ENCODE measurements at places on chromosomes 1 and 21.

- DNase-seq: no peak
Measured at GRCh38 chr1:156957634-156958033, 37.2 kb downstream of the LRRC71 start.

- DNase-seq: no peak
Measured at GRCh38 chr21:43958364-43959158, 53.5 kb upstream of the TRAPPC10 start.

DNA sequence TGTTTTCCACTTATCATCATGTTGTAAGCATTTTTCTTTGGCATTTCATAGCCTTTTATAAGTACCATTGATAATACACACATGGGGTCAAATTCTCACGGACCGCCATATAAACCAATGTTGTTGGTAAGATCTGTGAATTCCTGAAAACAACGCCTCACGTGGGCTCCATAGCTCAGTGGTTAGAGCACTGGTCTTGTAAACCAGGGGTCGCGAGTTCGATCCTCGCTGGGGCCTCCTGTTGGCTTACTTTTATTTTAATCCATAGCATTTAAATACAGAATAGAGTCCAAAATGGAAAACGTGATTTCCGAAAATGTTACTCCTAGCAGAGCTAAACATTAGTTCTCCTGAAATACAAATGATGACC lies 83.1 kb downstream of the HHIPL2 start:
- peak; percentile 28 for DNase-seq

GRCh38 chr1:54377040-54377691 lies 29.0 kb downstream of the SSBP3 start:
- no peak for DNase-seq

GRCh38 chr1:2136386-2137235 lies 58.0 kb downstream of the FAAP20 start:
- no peak for DNase-seq

- DNase-seq: no peak
Measured at GRCh38 chr1:5915587-5916571, 76.3 kb downstream of the NPHP4 start.

GRCh38 chr1:11787251-11787803 lies 18.4 kb downstream of the MTHFR start:
- no peak for DNase-seq

DNA sequence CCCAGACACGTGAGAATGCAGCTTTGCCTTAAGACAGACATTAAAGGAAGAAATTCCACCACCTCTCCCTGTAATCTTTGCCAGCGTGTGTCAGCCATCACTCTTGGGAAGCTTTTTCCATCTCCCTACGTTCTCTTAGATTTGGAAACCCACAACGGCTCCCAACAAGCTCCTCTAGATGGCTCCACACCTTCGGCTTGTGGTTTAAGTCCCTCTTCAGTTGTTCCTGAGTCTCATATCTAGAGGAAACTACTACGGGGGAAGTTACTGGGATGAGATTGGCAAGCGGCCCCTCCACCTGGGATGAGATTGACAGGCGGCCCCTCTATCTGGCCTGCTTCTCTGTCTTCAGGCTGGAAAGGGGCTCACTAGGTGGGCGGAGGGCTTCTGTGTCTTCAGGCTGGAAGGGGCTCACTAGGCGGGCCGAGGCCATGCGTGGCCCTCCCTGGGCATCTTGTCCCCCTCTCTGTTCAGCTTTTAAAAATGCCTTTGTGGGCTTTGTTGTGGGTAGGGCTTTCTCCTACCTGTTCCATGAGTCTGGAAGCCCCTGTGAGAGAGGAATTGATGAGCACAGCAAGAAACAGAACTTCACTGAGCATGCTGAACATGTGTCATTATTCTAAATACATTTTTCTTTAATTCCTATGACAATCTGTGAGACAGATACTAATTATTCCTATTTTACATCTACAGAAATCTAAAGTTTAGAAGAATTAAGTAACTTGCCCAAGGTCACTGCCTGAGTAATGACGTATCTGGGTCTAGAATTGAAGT lies 670.5 kb downstream of the KIF26B start:
- DNase-seq: no peak

DNA sequence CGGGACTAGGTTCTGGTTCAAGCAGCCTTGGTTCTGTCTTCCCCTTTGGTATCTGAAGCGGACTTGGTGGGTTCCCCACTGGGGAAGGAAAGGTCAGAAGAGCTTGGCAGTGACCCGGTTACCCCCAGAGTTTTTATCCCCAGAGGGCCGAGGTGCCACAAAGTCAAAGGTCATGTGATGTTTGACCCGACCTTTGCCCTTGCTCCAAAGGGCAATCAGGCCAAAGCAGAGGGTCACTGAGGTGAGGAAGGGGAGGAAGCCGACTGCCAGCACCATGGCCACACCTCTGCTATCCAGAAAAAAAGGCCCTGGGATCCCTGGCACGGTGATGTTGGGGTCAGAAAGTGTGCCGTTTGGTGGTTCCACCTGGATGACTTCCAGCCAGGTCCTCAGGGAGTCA lies 4.4 kb downstream of the LINGO4 start:
- no peak for DNase-seq

- no peak for DNase-seq
Measured at GRCh38 chr1:66938613-66939012, 13.8 kb downstream of the MIER1 start.

DNA sequence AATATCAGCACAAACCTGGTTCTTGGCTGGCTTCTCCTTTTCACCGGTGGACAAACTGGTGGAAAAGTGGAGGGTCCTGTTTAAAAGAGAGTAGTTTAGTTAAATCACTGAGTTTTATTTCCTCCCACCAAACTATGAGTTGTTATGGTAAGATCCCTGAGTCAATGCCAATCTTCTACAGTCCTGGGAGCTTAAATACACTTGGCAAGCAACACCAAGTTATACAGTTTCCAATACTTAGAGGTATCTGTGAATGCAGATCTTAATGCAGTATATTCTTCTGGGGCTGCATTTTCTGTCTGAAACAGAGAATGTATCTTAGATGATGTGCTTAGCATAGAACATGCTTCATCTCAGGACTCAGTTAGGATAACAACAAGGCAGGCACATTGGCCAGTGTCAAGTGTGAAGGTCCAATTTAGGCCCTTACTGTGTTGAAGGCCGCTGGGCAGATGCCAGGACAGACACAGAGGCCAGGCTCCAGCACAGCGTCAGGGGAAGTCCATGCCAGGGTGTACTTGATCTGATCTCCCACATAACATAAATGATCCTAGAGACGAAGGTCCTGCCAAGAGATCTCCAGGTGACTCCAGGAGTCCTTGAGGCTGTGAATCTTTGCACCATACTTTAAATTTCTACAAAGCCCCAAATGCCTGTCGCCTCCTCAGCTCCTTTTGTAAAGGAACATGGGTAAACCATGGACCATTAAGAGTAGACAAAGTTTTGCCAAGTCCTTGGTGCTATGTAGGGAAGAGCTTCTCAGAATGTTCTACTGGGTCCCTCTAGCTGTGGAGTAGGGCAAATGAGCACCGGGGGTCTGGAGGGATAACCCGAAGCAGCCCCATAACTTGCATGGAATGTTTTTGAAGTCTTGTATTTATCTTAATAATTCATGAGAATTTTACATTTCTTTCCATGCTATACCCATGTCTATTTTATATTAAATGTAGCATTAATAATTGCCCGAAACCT lies 76.8 kb downstream of the KCNJ15 start:
- no peak for DNase-seq

DNA sequence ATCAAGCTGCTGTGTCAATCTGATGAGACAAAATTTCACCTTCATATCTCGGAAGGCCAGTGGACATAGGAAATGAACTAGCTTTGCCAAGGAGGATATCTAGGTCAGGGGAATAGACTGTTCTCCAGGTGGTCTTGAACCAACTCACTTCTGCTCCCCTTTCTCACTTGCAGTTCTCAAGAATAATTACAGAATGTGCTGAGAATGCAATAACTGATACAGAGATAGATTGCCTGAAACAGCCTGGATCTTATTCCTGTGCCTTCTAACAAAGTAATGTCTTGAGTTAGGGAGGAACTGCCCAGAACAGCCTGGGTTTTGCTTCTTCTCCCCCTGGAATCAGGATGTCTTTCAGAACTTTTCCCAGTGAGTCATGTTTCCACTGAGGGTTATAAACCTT lies 636.7 kb downstream of the KCNT2 start:
- DNase-seq: no peak

- DNase-seq: no peak
Measured at GRCh38 chr1:240508950-240509349, 103.0 kb downstream of the GREM2 start.

- peak; percentile 45 for DNase-seq
Measured at GRCh38 chr1:232805269-232806185, at the start of gene MAP10. MAP10 (plus strand) TSS chr1:232805416; CDS start chr1:232805450, 34 bp downstream.

GRCh38 chr1:83130886-83131691 lies 867.8 kb downstream of the TTLL7 start:
- DNase-seq: no peak

DNA sequence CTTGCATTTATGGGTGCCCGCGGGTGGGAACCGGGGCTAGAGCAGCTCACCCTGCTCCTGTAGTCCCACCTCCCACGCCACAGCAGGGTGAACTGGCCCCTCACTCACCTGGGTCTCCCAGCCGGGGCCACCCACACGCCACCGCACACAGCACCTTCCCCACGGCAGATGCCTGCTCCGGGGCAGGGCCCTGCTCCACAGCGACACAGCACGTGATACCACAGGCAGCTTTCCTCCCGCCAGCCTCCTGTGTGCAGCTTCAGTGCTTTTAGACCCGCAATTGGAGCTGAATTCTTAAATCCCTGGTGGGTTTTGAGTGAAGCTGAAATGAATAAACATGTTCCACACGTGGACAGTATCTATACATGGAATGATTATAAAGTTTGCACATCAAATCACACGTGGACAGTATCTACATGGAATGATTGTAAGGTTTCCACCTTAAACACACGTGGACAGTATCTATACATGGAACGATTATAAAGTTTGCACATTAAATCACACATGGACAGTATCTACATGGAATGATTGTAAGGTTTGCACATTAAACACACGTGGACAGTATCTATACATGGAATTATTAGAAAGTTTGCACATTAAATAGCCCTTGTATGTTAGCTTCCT lies 93.1 kb upstream of the COL6A1 start:
- no peak for DNase-seq

- DNase-seq: no peak
Measured at GRCh38 chr1:221473411-221473810, 268.5 kb downstream of the DUSP10 start.

DNA sequence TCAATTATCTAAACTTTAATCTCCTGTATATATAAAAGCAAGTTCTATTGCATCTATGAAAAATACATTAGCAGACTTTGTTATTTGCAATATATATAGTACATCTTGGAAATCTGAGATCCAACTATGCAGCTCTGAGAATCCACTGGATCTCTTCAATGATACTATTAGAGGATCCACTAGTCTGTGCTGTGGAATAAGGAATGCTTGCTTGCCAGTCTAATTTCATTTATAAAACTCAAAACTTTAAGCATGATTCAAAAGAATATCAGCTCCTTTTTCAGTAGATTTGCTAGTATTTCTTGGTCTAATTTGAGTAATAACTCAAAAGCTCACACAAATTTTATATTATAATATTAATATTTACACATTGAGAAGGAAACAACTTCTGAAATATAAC lies 115.1 kb downstream of the SPATA6 start:
- no peak for DNase-seq

- no peak for DNase-seq
Measured at GRCh38 chr1:119438761-119439160, 23.8 kb downstream of the HSD3B2 start.

GRCh38 chr1:107941531-107941930 lies 23.4 kb downstream of the VAV3 start:
- no peak for DNase-seq

DNA sequence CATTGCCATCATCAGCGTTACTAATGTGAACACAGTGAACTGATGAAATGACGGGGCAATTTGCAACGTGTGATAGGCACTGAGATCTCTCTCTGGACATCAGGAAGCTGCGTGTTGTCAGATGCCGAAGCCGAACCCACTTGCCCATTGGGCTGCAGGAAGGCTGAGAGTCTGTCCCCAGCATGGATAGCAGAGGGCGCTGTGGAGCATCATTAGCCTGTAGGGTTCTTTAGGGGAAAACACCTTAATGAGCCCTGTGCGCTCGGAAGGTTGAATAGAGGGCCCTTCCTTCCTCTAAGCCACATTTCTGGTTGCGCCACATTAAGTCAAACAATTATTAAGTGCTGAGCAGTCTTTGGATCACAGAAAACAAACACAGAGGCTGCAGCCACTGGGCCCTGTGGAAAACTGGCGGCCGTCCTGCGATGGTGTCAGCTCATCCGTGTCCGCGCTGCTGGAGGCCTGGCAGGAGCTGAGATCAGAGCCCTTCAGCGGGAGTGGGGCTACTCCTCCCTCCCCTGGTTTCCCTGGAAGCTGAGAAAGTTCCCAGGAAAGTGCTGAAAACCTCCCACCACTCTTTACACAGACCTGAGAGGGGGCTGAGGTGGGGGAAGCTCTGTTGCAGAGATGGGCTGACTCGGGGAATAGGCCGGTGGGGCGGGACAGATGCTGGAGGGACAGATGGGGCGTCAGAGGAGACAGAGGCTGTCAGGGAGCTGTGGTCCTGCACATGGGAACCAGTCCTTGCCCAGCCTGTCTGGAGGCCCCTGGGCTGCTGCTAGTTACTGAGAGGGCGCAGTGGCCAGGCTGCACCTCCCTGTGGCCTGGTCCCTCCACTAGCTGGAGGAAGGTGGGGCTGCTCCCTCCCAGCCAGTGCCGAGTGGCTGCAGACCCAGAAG lies 12.7 kb downstream of the TFF2 start:
- DNase-seq: peak; percentile 77

- DNase-seq: no peak
Measured at GRCh38 chr1:3244025-3244926, 175.3 kb downstream of the PRDM16 start.

- DNase-seq: no peak
Measured at GRCh38 chr1:37845049-37845646, 14.2 kb downstream of the MTF1 start.

DNA sequence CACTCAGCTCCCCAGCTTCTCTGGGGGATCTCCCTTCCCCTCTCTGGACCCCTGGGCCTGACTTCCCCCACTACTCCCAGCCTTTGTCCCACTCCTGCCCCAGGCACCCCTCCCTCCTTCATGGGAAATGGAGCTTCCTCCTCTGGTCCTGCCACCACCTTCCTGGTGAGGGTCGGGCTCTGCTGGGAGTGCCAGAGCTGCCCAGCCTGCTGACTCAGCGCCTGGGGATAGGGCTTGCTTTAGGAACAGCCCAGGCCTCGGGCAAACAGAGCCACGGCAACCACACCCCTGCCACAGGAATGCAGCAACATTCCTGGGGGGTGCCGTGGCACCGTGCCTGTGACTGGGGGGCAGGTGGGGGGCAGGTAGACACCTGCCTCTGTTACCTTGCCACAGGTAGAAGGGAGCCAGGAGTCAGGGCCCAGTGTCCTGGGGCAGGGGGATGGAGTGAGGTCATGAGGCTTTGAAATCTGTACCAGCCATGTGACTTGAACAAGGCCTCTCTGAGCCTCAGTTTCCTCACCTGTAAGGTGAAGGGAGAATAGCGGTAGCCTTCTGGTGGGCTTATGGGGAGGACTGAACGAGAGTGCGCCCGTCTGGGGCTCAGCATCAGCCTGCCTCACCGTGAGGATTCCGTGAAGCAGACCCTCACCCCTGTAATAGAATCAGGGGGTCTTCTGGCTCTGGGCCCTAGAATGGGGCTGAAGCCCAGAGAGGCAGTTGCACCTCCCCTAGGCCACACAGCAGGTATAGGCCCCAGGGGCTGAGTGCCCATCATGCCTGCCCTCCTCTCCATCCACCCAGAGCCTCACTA lies 17.8 kb upstream of the EPHA2 start:
- no peak for DNase-seq

GRCh38 chr1:113223546-113223945 lies 150.5 kb downstream of the LRIG2 start:
- no peak for DNase-seq

GRCh38 chr1:11188858-11189451 lies at the start of gene ANGPTL7:
ANGPTL7 (plus strand) TSS chr1:11189355; CDS start chr1:11189580, 225 bp downstream.
- no peak for DNase-seq

GRCh38 chr1:113140588-113141446 lies 67.8 kb downstream of the LRIG2 start:
- no peak for DNase-seq
